ENCODE measurements at places on chromosomes 1 and 21. TPM values are rescaled to one million over a fixed set of nuclear protein-coding genes. Genes with fewer than 3 reads are reported as not detected.

- no peak for DNase-seq
Observed at GRCh38 chr1:240719953-240720700, 108.2 kb upstream of the GREM2 start.

- no peak for DNase-seq
Observed at GRCh38 chr1:163596541-163597258, 274.9 kb downstream of the NUF2 start.

GRCh38 chr21:44991538-44992483 is 52.0 kb downstream of the SLX9 start:
- DNase-seq, result no peak

Gene ZYG11A
- not detected for total RNA-seq

Gene EFNA3
- 1.5 TPM for total RNA-seq

Gene NUCKS1
- total RNA-seq, result 116 TPM

Gene S100A8
- total RNA-seq, result 95.4 TPM

Gene NECTIN4
- 0.14 TPM for total RNA-seq
